Activated CD8-positive, alpha-beta T cell treated with anti-CD3 and anti-CD28 coated beads, Interleukin-2, amount 10 ng/mL, durations not matched to agents 7 days and 5 days (primary cell): ENCODE measurements at places on chromosomes 12 and 14.

DNA sequence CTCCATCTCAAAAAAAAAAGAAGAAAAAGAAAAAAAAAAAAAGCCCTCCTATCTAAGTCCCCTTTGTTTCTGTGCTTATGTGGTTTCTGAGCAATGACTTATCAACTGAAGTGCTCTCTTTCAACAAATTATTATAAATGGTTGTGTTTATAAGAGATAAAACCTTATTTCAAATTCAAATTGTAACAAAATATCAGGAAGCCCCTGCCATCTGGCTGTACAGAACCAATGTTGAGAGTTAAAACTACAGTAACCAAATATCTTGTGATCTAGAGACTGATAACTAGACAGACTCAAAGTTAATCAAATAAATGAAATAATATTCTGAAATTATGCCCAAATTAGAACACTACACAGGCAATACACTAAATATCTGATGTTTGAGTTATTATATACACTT lies 143.0 kb upstream of the CPNE8 start:
- DNase-seq, result no peak

DNA sequence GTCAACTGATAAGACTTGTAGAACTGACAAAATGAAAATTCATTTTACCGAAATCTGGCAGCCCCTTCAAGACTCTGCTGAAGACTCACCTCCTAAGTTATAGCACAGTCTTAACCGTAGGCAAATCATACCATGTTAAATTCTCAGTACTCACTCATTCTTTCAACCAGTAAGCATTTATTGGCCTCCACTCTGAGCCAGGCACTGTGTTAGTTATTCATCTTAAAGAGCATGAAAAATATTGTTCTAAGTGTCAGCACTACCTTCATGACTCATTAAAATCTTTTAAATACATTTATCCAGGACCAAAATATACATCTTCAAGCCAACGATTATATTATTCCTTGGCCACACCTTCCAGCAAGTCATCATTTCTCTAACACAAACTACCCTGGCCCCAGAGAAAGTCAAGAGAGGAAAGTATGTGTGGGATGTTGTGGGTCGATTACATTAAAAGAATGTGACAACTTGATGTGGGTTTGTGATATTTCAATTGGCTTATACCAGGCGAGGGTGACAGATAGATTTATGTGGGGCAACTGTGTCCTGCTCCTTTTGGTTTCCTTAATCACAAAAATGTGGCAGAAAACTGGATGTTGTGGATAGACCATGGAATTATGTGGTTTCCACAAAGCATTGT lies 55.0 kb downstream of the TMEM30B start:
- DNase-seq, result no peak

DNA sequence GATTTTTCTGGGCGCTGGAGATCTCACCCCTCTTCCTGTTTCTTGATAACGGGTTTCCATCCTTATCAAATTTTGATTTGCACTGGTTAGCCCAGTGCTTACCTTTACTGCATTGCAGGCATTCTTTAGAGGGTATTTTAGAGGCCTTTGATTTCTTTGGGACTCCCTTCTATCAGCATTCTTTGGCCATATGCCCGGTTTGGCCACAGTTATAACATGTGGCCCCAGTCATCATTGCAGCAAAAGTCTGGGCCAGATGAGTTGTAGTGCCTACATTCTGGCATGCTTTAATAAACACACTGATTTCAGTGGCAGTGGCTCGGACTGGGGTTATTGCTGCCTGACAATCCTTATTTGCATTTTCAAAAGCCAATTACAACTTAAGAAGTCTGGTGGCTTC lies 82.3 kb downstream of the KCNMB4 start:
- no peak for DNase-seq

DNA sequence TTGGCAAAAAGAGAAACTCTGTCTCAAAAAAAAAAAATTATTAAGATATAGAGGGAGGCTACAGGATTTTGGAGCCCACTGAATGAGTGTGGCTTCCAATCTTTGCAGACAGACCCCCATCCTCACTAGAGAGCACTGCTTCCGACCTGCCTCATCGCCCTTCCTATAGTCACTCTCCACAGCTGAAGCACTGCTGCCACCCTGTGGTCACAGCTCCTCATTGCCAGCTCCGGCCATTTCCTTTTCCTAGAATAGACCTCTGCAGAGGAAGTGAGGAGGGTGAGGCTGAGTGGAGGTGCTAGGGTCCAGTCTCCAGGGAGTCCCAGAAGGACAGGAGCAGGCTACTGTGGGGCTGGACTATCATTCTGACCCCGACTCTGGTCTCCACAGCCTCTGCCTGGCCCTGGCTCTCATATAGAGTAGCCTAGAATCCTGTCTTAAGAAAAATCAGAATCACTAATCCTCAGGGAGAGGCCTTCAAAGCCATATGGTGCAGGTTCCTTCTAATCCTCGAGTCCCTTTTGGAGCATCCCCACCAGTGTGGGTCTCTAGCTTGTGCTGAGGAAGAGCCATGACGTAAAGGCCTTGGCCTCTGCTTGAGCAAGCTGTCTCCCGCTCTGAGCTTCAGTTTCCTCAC lies 1.4 kb upstream of the NPFF start:
- peak; percentile 91 for DNase-seq

GRCh38 chr12:123713823-123714585 lies 1.9 kb downstream of the ATP6V0A2 start:
- DNase-seq, result peak; percentile 31

GRCh38 chr12:123142921-123143735 lies 7.8 kb downstream of the PITPNM2 start:
- no peak for DNase-seq

DNA sequence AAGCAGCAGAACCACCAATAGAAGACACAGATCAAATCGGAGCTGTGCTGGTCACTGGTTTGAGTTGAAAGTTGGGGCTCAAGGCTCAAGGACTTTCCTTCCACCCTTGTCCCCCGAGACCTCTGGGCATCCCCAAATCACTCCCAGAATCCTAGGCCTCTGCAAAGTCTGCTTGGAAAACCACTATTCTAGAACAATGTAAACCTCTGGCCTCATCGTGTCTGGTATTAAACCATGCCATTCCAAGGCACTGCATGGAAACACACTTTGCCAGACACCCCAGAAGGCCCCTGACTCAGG lies 288.0 kb downstream of the DPF3 start:
- no peak for DNase-seq

DNA sequence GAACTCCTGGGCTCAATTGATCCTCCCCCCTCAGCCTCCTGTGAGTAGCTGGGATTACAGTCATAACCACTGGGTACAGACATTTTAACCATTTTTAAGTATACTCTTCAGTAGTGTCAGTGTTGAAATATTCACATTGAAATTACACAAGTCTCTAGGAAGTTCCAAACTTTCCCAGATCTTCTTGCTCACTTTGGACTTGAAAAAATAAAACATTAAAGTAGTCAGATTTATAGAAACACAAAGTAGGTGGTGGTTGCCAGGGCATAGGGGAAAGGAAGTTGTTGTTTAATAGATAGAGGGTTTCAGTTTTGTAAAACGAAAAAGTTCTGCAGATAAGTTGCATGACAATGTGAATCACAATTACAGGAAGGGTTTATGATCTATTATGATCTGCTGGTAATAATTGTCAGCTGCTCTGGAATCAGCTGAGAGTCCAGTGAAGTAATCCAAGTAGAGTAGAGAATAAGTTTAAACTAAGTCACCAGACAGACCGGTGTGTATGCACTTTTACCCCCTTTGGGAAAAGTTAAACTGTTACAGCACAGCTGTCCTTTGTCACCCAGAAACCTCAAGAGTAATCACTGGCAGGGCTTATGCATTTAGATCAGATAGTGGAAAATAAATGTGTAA lies 27.4 kb downstream of the PCNX1 start:
- DNase-seq, result no peak

GRCh38 chr14:100885196-100885595 lies 18.3 kb downstream of the RTL1 start:
- no peak for DNase-seq

GRCh38 chr14:73289729-73290128 lies 52.4 kb downstream of the PAPLN start:
- DNase-seq, result no peak

GRCh38 chr14:68404652-68405183 lies 388.1 kb downstream of the ZFP36L1 start:
- no peak for DNase-seq

DNA sequence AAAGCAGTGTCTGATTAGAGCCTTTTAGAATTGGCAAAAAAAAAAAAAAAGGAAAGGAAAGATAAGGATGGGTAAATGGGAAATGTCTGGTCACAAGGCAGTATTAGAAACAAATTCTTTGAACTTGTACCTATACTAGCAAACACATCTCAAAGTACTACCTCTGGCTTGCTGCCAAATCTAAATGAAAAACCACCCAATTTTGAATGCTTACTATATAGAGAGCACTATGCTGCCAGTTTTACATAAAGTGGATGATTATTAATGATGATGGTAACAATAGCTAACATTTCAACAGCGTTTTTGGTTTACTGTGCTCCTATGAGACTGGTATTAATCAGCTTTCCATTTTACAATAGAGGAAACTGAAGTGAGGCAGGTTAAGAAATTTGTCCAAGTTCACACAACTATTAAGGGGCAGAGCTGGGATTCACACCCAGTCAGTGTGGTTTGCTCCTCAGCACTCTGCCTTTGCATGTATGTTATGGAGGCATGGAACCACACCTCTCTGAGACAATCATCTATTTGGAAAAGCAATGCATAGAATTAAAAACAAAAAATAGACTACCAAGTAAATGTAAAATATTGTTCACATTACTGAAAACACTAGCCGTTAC lies 34.2 kb downstream of the ATP2B1 start:
- DNase-seq, result no peak

DNA sequence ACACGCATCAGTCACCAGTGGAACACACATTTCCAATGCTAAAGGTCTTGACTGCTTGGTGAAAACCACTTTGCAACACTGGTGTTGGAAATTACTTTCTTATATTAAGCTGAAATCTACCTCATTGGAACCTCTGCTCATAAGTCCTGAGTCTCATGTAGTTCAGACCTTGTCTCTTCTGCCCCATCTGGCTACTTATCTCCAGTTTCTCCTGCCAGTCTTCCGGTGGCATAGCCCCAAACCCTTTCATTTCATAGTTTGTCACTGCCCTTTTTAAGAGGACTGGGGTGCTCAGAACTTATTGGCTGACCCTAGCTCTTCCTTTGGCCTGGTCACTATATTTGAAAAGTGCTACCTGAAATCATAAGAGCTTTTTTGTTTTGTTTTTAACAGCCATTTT lies 43.7 kb downstream of the HELB start:
- DNase-seq, result no peak

- no peak for DNase-seq
Observed at GRCh38 chr14:54257424-54257823, 139.4 kb upstream of the CDKN3 start.

DNA sequence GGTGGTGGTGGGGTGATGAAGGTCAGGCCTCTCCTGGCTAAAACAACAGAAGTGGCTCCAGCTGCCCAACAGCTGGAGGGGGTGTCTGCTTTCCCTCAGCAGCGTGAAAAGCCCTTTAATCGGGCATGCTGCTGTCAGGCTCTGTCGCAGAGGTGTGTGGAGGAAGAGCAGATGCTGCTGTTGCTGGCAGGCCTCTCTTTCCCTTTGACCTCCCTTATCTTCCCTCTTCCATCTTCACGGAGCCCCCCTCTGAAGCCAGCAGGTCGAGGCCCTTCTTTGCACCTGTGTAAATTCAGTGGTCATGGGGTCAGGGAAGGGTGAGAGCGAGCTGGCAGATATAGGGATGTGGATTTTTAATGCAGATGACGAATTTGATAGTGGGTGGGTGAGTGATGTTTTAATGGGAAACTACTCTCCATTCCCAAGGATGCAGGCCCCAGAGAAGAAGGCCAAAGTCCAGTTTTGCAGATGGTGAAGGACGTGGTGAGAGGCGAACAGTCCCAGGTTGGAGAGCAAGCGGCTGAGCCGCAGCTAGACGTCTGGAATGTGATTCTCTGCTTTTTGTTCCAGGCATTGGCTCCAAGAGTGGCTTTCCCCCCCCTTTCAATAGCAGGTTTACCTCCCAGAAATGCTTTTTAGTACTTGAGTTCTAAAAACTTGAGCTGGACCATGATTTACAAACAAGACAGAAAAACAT lies 64.0 kb downstream of the SMOC1 start:
- DNase-seq, result no peak

- no peak for DNase-seq
Observed at GRCh38 chr12:108382437-108382801, 43.3 kb upstream of the CMKLR1 start.

DNA sequence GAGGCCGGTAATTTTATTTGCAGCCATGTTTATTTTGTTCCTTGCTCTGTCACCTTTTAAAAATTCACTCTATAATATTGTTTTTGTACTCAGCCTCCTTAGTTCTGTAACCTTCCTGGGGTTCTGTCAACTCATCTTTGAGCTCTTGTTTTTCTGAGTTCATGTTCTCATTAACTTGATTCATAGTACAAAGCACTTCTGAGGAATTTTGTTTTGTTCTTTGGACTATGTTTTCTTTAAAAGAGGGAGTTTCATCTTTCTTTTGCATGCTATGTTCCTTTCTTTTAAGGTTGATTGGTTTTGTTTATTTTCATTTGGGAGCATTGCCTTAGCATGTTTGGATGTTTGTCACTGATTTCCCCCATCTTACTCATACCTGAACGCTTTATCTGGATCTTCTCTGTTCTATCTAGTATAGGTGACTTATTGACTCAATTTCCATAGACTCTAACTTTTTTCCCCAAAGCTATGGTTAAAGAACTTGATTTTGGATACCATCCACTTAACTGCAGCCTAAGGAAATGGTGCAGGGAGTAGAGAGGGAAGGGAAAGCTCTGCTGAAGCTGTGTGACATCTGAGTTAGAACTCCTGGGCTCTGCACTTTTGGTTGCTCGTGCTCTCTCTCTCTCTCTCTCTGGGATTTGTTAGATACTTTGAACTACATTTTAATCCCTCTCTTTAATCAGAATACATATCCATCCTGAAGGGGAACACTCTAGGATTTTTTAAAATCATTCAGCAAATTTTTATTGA lies 268.5 kb downstream of the PAWR start:
- DNase-seq, result no peak

GRCh38 chr12:66405395-66405794 lies 103.1 kb downstream of the HELB start:
- no peak for DNase-seq

DNA sequence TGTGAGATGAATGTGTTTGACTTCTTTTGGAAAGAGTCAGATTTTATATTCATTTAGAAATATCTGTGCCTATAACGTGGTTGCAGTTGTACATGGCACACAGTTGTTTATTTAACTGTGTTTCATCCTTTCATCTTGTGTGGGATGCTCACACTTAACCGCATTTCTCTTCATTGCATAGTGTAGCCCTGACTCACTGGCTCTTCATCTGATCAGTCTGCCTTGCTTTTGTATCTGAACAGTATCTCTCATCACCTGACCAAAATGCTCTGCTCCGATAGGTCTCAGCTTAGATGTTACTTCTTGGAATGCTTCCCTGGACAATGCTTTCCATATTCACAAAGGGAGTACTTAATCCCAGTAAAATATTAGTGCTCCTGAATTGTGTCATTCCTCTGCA lies 83.4 kb downstream of the PDE3A start:
- no peak for DNase-seq

DNA sequence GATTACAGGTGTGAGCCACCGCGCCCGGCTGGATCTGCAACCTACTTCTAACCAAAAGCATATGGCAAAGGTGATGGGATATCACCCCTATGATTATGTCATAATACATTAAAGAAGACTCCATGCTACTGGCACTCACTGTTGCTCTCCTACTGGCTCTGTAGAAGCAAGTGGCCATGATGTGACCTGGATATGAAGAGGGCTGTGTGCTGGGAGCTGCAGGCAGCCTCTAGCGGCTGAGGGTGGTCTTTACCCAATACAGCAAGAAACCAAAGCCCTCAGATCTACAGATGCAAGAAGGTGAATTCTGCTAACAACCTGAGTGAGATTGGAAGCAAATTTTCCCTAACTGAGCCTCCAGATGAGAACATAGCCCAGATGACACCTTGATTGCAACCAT lies 34.2 kb upstream of the TRIM9 start:
- no peak for DNase-seq
